Effector CD4-positive, alpha-beta T cell (primary cell): ENCODE measurements at places on chromosomes 3 and 15.
A peak's percentile ranks its signal among the peaks of the same experiment; 100 is the strongest.

GRCh38 chr15:67880651-67881182 lies 40.9 kb upstream of the RNU6-1 start:
- no peak for DNase-seq

GRCh38 chr3:125359700-125360099 lies 15.4 kb downstream of the ZNF148 start:
- DNase-seq: no peak

- no peak for DNase-seq
Measured at GRCh38 chr3:148840451-148840850, 12.8 kb downstream of the CPB1 start.

DNA sequence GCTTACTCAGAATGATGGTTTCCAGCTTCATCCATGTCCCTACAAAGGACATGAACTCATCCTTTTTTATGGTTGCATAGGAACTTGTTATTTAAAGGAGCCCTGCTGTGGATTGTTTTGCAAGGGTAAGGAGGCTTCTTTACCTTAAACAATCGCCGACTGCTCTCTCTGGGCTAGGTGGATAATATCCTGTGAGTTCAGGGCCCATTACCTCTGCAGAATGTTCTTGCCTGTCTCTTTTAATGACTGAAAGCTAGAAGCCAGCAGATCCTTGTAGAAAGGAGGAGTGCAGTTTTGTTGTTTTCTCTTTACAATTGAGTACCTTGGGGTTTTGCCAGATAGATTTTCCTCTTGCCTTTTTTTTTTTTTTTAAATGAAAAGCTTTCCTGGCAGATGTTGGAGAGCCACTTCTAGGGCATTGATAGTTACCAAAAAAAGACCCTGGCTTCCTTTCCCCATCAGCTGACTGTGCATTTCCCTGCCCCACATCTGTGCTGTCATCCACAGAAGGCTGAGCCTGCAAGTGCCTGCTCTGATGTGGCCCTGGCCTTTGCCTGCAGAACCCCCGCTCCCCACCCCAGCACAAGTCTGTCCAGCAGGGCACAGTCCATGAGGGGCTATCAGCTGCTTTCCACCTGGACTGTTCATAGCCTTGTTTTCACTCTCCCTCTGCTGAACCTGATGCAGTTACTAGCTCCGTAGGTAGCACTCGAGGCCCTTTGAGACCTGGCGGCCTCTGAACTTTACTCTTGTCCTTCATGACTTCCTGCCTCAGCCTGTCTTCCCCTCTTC lies 113.1 kb downstream of the CHCHD6 start:
- DNase-seq: no peak

GRCh38 chr3:97956051-97956450 lies 16.2 kb downstream of the RIOX2 start:
- no peak for DNase-seq

DNA sequence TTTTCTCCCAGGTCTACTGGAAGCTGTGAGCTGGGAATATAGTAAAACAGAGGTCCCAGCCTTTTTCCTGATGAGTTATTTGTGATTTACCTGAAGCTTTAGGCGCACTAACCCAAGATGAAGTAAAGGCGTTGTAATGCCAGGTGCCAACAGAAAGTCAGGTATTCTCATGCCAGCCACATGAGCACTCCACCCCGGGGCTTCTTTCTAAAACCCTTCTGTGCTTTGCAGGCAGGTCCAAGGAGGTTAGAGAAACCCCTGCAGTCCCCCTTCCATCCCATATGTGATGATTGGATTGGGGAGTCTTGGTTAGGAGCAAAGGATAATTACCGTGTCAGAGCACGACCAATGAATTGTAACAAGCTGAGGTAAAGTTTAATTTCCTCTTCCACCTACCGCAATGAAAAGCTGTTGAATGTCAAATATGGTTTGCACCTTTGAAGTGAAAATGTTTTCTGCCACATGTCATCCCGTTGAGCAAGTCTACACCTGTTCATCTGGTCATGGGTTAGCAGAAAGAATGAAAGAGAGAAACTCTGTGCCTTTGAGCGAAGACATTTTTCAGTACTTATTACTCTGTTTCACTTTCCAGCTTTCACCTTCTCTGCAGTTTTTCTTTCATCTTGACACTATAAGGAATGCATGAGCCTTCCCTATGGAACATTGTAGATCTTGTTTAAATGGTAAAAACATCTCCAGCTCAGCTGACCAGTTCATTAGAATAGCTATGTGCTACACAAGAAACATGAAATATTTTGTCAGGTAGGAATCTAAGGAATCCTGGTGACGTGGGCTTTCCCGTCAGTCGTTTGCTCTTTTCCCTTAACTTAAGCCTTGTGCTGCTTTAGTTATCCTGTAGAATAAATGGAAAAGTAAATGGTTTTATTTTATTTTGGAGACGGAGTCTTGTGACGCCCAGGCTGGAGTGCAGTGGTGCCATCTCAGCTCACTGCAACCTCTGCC lies 204.6 kb upstream of the IL12A start:
- DNase-seq: no peak

DNA sequence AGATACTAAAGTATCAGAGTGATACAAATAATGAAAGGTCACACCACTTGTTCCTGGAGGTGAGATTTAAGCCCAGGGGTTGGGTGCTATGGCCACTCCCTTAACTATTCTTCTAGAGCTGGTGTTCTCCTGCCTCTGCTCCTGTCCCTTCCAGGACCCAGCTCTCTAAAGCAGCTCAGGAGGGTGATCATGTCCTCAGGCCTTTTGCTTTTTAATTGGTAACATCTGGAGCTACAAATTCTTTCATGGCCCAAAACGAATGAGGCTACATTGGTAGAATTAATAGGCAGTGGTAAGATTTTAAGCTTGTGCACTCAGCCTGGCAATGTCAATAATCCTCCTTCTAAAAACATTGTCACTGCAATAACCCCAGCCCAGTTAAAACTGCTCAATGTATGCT lies 38.2 kb upstream of the CNOT10 start:
- no peak for DNase-seq

- no peak for DNase-seq
Measured at GRCh38 chr3:157531301-157531660, 28.1 kb upstream of the VEPH1 start.

GRCh38 chr3:146156666-146157314 lies 4.2 kb downstream of the PLOD2 start:
- no peak for DNase-seq

DNA sequence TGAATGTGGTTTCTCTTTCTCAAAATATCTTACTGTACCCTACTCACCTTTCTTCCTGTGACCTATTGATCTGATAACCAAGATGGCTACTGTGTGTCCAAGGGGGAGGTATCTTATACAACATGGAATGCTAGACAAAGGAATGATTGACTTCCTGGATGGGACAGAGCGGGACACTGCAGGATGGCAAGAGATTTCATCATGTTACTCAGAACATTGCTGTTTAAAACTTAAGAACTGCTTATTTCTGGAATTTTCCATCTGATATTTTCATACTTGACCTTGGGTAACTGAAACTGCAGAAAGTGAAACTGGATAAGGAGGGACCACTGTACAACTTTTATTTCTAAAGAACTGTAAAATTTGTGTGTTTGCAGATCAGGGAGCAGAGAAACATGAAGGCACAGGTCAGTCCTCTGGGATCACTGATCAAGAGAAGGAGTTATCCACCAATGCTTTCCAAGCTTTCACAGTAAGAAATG lies 18.5 kb downstream of the CNOT10 start:
- no peak for DNase-seq

GRCh38 chr3:28081533-28081947 lies 159.9 kb upstream of the CMC1 start:
- no peak for DNase-seq

DNA sequence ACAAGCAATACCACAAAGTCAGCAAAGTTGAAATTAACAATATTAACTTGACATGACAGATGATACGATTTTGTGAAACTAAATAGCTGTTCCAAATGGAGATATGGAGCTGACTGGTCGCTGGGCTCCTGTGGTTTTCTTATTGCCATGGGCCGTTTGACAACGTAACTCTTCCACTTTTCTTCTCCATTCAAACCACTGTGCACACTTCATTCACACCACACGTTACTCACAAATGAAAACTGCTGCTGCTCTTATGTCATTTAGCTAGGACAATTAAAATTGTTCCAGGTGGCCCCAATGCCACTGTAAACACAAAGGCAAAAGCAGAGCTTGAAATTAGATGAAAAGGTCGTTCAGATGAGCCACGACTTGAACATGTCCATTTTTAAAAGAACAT lies 94.0 kb upstream of the VGLL4 start:
- no peak for DNase-seq

DNA sequence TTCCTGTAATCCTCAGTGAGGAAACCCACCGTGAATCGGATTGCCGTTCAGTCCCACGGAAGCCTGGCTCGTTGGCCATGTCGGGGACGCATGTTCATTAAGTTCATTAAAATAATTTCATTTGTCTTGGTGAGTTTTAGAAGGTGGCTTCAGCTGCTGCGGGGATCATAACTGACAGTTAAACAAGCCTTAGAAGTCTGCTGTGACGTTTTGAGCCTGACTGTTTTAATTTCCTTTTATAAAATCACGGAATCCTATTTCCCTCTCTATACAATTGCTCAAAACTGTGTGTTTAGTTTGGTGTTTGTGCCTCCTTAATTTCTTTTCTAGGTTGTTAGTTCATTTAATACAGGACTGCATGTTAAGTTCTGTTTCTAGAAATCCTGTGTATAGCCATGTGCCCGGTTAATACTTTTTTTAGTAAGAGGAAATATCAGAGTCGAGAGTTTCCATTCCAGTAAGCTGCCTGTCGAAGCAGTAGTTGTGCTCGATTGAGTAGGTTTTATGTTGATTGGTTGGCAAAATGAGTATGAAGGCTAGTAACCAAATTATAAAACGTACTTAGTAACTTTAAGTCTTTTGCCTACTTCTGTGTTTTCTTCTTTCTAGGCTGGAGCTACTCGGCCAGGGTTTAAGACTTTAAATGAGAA lies 705 bp downstream of the NIPA2 start:
- DNase-seq: no peak

- DNase-seq: no peak
Measured at GRCh38 chr15:65641768-65642475, 20.2 kb downstream of the SLC24A1 start.

DNA sequence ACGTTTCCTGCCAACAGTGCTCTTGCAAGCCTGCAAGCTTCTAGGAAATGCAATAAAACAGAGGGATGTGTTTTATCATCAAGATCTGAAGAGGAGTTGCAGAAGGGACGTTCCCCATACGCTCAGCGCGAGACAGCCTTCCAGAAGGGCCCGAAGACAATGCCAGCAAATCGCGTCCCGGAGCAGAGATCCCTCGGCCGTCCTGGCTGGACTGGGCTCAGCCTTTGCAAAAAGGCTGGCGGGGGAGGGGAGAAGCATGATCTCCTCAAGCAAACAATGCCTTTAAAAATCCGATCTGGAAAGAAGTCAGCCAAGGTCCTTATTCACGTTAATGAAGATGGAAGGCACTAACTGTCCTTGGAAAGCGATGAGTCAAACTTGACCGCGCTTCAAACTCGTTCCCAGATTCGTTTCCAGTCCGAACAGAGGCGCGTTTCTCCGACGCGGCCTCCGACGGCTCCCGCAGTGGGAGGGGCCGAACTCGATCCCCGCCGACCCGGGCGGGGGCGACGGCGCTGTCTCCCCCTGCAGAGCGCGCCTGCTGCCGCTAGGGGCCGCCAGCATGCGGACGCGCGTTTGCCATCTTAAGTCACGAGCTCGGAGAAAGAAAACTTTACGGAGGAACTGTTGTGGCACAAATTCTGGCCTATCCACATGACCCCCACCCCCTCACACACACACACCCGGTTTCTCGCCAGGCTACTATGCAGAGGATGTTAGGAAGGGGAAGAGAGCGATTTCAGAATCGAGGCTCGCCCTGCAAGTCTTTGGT lies 5.5 kb downstream of the BCL6 start:
- peak; percentile 66 for DNase-seq

- no peak for DNase-seq
Measured at GRCh38 chr3:167733961-167734497, 663 bp downstream of the PDCD10 start.

DNA sequence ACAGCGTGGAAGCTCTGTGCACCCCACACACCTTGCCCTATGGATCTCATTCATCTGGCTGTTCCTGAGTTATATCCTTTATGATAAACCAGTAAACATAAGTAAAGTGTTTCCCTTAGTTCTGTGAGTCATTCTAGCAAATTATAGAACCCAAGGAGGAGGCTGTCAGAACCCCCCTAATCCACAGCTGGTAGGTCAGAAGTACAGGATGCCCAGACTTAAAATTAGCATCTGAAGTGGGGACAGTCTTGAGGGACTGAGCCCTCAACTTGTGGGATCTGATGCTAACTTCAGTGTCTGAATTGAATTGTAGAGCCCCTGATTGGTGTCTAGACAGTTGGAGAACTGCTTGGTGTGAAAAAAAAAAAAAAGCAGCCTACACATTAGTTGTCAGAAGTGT lies 75.1 kb downstream of the B3GNT5 start:
- no peak for DNase-seq

DNA sequence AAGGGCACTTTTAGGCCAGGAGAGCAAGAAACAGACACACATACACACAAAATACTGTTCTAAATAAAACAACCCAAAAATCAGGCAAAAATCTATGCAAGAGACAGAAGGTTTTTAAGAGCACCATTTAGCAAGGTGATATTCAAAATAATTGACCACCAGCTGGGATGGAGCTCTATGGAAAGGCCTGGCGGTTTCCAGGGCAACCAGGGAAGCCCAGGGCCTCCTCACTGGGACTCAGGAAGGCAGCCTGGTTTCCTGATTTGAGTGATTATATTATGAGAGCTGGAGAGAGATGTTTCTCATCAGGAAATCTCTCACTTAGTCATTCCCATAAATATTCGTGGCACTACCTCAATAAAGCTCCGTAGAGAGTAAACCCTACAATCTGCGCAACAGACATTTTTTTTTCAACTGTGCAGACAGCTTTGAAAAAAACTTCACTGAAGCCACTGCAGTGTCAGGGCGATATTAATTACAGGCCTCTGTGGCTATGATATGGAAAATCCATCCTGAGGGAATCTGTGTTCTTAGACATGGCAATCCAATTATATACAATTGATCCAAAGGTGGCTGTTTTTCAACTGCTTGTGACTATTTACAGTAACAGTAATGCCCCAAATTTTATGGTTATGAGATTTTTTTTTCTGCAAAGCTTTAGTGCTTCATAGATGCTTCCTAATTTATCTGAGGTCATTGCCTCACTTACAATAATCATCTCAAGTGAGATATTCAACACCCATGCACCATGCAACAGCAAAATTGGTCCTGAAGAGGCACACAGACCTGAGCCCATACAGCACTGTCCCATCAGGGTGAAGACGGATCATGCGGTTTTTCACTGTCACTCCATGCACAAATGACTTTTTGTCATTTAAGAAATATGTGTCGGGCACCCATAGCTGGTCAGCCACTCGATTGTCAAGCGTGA lies 152.1 kb downstream of the GABRB3 start:
- no peak for DNase-seq

DNA sequence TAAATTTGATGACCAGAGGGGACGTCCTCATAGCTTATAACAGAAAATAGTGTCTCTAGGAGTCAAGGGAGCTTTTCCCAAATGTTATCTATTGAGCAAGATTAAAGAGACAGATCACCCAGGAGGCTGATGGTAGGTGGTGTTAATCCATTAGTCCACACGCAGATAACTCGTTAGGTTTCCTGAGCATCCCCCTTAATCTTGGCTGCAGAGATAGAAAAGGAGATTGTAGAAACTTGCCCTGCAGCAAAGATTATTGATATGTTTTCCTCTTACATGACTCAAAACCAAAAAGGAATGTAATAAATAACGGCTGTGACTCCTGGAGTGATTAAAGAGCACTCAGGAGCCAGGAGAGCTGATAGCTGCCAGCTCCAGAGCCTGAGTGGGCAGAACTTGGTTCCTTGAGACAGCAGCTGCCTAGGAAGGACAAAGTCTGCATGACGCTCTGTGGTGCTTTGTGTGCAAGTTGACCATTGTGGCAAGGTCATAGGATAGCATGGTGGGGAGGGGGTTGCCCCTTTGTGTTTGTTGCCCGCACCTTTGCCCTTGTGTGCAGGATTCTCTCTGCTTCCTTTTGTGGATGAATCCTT lies 234.8 kb downstream of the PTPRG start:
- no peak for DNase-seq
